Activated naive CD4-positive, alpha-beta T cell (primary cell): ENCODE measurements at places on chromosomes 7 and 10.

- DNase-seq: no peak
Observed at GRCh38 chr10:119981826-119982225, 89.3 kb downstream of the SEC23IP start.

GRCh38 chr7:30968747-30969603, 5.2 kb downstream of the GHRHR start:
- DNase-seq: no peak

DNA sequence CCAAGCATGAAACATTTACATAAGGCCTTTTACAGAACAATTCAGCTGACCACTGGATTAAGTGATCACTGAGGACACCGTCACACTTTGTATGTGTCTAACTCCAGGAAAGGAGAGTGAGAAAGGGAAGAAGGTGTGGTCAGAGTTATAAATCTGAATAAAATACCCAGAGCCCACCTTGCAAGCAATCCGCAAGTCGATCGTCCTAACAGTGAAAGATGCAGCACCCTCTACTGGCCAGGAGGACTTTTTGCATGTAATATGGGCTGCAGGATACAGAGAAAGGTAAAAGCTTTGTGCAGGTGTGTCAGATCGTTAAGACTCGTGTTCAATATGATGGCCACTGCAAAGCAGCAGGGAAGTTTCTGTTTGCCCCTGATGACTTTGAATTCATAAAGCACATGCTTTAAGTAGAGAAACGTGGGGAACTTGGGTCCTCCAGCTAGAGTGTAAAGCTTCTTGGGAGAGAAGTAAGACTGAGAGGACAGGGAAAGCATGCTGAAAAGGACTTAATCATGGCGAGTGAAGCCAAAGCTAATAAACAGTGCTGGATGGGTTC, 68.5 kb upstream of the BMPER start:
- no peak for DNase-seq

- DNase-seq: no peak
Observed at GRCh38 chr10:51239006-51239405, 164.7 kb downstream of the PRKG1 start.

DNA sequence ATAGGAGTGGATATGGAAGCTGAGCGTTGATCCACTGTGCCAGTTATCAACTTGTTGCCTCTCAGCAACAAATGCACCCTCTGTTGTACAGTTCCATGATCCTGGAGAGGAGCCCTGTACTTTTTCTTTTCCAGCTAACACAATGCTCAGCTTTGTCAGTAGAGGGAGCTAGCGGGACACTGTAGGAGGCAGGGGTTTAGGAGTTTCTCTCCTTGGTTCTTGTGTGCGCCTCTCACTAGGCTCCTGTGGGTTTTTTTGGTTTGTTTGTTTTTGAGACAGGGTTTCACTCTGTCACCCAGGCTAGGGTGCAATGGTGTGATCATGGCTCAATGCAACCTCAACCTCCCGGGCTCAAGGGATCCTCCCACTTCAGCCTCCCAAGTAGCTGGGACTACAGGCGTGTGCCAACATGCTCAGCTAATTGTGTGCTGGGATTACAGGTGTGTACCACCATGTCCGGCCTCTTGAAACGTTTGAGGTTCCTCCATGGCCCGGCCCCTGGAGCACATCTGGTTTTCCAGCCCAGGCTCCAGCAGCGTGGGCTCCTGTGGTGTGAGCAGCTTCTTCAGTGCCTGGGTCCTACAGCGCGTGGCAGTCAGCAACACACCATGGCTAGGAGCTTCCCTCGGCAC, 12.0 kb upstream of the MARVELD1 start:
- no peak for DNase-seq

GRCh38 chr10:88659725-88660597, 4.3 kb upstream of the LIPF start:
- no peak for DNase-seq

GRCh38 chr10:89351412-89351779, 23.6 kb downstream of the IFIT3 start:
- DNase-seq: no peak

DNA sequence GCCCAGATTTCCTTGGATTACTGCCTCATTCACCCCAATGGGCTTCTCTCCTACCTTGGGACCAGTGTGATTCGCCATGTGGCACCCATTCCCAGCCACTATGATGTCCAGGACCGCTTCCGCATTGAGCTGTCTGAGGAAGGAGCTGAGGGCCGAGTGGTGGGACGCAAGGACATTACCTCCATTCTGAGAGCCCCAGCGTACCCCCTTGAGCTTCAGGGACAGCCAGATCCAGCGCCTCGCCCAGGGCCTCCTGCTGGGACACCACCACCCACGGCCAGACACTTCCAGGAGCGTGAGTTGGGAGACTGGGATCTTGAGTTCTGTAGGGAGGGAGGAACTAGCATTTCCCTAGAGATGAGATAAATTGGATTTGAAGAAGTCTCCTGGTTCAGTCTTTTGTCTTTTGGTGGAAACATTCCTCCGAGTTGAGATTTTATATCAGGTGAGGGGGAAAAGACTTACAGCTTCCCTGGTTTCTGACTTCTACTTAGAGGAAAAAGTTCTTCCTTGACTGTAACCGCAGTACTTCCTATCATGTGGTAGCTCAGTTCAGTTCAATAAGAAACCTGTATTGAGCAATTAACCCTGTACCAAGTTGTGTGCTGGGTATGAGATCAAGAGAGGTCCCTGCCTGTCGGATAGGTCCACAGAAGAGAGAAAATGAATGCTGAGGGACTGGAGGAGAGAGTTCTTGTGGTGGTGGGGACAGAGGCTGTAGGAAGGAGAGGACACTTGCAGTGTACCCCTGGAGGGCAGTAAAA, 1.3 kb downstream of the MOSPD3 start:
- no peak for DNase-seq

GRCh38 chr7:119197172-119197876, 972.8 kb downstream of the ANKRD7 start:
- no peak for DNase-seq

GRCh38 chr10:15229268-15229667, 60.8 kb upstream of the NMT2 start:
- DNase-seq: no peak

DNA sequence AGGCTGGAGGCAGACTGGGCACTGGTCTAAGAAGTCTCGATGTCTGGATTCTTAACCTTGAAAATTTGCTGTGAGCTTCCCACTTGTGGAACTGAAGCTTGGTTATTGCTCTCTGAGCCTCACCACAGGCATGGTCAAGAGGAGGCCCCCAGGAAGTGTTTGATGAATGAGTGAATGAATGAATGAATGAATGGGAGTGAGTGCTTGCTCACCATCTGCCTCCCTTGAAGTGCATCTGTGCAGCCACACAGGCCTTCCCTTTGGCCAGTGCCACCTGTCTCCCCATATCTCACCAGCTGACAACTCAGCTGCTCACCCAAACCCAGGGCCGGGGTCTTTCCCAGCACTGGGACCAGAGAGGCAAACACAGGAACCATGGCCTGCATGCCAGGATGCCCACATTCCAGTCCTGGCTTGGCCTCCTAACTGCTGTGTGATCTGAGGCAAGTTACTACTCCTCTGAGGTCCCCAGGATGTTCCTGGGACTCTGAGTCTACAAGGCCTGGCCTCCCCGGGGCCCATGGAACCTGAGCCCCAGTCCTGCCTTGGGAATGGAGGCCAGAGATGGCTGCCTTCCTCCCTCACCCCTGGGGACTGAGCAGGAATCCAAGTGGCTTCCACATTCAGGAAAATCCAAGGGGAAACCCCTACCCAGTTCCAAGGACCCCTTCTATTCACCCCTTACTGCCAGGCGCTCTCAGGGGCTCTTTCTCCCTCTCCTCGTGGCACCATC, 51.4 kb upstream of the SLC29A3 start:
- no peak for DNase-seq

DNA sequence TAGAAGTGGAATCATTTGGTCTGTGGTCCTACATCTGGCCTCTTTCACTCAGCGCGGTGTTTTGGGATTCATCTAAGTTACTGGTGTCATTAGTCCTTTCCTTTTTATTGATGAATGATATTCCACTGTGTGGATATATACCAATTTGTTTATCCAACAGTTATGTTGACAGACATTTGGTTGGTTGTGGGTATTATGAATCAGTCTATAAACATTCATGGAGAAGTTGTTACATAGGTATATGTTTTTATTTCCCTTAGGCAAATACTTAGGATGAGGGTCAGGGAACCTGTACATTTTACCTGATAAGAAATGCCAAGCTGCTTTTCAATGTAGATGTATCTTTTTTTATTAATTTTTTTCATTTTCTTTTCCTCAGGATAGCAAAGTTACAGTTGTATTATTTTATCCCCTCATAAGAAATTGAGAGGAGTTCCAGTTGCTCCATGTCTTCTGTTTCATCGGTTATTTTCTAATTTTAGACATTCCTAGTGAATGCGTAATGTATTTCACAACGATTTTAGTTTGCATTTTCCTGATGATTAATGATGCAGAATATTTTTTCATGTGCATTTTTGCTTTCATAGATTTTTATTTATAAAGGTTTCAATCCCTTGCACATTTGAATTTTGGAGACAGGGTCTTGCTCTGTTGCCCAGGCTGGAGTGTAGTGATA, 203.8 kb upstream of the SH2B2 start:
- no peak for DNase-seq

DNA sequence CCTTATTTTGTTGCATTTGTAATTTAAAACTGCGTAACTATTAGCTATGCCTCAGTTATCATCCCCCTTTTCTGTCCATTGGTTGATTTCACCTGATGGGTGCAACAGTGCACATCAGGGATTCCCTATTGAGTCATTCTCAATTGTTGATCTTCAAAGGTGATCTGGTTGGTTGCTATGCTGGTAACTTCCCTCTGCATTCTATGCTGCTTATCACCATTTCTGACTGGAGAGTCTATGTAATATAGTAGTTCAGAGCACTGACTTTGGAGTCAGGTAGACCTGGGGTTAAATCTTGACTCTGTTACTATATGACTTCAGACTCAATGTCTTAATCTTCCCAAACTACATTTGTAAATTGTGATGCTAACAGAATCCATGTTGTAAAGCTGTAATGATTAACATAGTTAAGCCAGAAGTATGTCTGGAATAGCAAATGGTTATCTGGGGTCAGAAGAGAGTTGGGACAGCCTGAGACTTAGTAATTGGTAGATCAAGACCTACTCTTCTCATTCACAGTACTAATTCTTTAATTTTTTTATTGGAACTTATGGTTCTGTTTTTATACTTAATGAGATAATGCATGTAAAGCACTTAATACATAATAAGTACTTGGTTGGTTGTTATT, 38.1 kb downstream of the EXOC6 start:
- no peak for DNase-seq

GRCh38 chr7:152108359-152108758, 82.9 kb downstream of the GALNT11 start:
- DNase-seq: no peak

DNA sequence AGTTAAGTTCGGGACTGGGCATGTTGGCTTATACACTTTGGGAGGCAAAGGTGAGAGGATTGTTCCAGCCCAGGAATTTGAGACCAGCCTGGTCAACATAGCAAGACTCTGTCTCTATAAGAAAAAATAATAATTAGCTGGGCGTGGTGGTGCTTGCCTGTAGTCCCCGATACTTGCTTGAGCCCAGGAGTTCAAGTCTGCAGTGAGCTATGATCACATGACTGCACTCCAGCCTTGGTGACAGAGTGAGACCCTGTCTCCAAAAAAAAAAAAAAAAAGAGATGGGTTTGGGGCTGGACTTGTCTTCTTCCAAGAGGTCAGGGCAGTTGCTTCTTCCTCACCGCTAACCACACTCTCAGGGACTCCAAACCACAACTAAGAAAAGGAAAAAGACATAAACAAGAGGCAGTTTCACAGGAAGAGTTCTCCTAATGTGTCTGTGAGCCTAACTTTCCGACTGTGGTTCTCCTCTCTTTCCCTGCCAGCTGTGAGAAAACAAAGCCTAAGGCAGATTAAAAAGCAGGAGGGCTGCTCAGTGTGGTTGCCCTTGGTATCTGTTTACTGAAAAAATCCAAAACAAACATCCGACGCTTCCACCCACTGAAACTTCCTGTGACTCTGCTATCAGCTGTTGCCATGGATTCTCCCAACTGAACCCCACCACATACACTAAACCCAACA, 2.4 kb upstream of the SERPINE1 start:
- DNase-seq: no peak

GRCh38 chr7:134120405-134120804, 6.7 kb upstream of the LRGUK start:
- no peak for DNase-seq

DNA sequence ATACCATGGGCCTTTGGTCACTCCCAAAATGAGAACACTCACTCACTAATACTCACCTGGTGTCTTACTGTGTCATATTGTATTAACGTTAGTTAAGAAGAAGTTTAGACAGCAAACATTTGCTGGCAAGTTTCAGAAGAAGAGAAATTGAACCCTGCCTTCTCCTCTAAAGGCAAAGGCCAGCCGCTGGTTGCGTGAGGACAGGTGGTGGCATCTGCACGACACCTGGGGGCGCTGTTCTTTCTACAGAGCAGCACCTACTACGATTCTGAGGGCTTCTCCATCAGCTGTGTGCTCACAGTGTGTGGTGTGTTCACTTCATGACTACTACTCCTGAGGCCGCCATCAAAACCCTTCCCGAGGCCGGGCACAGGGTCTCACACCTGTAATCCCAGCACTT, 17.9 kb upstream of the CLEC2L start:
- no peak for DNase-seq

DNA sequence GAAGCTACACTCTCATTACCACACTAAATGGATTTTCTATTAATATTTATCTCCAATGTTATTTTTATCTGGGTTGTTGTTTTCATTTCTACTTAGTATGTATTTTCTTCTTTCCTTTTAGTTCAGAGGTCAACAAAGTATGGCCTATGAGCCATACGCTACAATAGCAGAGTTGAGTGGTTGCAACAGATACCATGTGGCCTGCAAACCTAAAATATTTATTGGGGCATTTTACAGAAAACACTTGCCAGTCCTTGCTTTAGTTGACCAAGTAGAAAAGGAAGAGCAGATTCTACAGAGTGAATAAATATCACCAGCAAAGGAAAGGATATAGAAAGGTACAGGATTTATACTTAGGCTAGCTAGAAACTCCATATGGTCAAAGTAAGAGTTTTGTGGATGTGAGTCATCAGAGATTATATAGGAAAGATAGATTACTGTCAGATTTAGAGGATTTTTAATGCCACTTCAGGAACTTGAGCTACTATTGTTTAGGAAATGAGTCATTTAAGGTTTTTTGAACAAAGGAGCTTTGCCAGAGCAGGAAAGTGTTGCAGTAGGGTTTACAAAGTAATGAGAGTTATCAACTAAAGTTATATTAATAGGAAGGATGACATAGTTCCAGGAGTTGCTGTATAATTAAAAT, 323.3 kb upstream of the KAT6B start:
- no peak for DNase-seq
